ENCODE measurements at places on chromosomes 12 and 14.
A peak's percentile ranks its signal among the peaks of the same experiment; 100 is the strongest.

- peaks cover 62% of the 10 kb centered on the region for H3K36me3 ChIP-seq
- no peaks in the 10 kb centered on the region for H3K27me3 ChIP-seq
- DNase-seq = no peak
- H3K4me3 ChIP-seq = no peak overlapping the region
- H3K4me1 ChIP-seq = no peaks in the 10 kb centered on the region
Measured at GRCh38 chr14:90922141-90922540, 105.9 kb upstream of the TTC7B start.

- H3K4me3 ChIP-seq = no peak overlapping the region
- H3K27ac ChIP-seq = no peak overlapping the region
- no peaks in the 10 kb centered on the region for H3K27me3 ChIP-seq
Measured at GRCh38 chr12:115149685-115150378, 465.9 kb upstream of the TBX3 start.

GRCh38 chr12:114834621-114835020 is 150.6 kb upstream of the TBX3 start:
- no peaks in the 10 kb centered on the region for H3K27me3 ChIP-seq
- H3K36me3 ChIP-seq = no peaks in the 10 kb centered on the region
- DNase-seq = no peak
- H3K4me1 ChIP-seq = no peaks in the 10 kb centered on the region
- no peak overlapping the region for H3K4me3 ChIP-seq

DNA sequence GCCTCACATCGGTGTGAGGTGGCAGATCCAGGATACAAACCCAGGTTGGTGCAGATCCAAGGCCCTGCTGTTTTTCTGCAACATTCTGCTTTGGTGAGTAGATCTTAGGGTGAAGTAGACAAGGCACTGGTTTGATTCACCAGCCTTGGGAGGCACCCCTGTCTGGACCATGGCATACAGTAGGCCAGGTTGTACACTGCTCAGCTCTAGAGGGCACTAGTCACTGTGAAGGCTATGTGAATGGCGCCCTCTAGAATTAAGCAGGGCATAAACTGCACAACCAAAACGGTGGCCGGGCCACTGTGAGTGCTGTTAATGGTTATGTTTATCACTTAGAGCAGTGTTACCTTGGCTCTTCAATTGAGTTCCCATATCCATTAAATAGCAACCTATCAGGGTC is 280.6 kb upstream of the PWP1 start:
- H3K27me3 ChIP-seq = no peaks in the 10 kb centered on the region
- DNase-seq = peak; percentile 69
- H3K4me1 ChIP-seq = peaks cover 35% of the 10 kb centered on the region
- H3K27ac ChIP-seq = no peak overlapping the region

DNA sequence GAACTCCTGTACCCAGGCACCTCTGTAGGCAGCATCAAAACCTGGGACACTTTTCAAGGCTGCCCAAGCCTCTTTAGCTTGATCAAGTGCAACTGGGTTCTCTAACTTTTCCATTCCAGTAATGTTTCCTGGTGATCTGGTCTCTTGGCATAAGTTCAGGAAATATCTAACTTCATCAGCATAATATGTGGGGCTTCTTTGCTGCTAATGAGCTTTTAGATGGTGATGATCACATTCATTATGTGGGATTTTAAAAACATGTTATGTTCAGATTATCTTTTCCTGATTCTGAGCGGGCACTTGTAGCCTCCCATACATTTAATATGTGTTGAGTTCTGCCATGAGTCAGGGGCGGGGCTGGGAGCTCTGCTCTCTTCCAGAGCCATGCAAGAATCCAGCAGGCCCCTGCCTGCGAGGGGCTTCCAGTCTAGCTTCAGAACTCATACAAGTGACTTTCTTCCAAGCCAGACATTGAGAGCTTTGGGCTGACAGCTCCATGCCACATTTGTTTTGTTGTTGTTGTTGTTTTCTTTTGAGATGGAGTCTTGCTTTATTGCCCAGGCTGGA is 39.5 kb upstream of the RIN3 start:
- H3K27ac ChIP-seq = no peak overlapping the region
- H3K4me3 ChIP-seq = no peak overlapping the region
- H3K27me3 ChIP-seq = peaks cover 12% of the 10 kb centered on the region
- H3K36me3 ChIP-seq = no peaks in the 10 kb centered on the region

GRCh38 chr12:124148481-124149273 is 146.2 kb upstream of the RFLNA start:
- peaks cover 1% of the 10 kb centered on the region for H3K27me3 ChIP-seq
- no peak for DNase-seq
- H3K4me3 ChIP-seq = no peak overlapping the region

Data from activated CD8-positive, alpha-beta T cell treated with anti-CD3 and anti-CD28 coated beads, Interleukin-2, amount 10 ng/mL, durations not matched to agents 7 days and 5 days (primary cell).